ENCODE measurements at places on chromosomes 4 and X.

GRCh38 chrX:81925812-81926211 is 723.9 kb downstream of the SH3BGRL start:
- no peak for DNase-seq

DNA sequence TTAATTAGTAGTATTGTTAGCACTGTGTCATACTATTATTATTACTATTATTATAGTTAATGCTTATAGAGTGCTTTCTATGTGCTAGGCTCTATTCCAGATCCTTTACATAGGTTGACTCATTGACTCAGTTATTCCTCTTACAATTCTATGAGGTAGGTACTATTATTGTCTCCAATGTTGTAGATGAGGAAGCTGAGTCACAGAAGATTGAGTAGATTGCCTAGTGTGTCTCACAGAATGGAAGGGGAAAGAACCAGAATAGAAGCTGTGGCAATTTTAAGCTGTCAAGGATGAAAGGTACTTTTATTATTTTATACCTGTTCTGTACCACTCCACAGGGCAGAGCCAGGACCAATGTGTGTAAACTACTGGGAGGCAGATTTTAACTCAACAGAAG is 1.9 kb upstream of the TCEAL1 start:
- DNase-seq = no peak

- no peak for DNase-seq
Observed at GRCh38 chr4:147029296-147029695, 83.6 kb upstream of the TTC29 start.

DNA sequence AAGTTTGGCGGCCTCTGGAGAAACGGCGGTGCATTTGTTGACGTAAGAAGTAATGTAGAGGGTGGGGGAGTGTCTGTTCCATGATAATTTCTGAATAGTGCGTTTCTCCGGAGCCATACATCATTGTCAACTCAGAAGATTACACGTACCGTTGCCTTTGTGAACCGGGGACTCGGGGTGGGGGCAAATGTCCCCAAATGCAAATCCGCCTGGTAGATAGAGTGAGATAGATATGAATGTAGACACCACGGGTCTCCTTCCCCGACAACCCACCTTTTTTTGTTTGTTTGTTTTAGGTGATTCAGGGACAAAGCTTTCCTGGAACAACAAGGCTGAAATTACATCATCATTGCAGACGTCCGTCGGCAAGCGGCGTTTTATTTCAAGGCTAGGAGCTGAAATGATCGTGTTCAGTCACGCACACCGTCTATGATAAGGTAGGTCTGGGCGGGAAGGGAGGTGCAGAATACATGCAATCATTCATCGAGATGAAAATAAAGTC is 96.0 kb upstream of the PPP2R3B start:
- DNase-seq = no peak

DNA sequence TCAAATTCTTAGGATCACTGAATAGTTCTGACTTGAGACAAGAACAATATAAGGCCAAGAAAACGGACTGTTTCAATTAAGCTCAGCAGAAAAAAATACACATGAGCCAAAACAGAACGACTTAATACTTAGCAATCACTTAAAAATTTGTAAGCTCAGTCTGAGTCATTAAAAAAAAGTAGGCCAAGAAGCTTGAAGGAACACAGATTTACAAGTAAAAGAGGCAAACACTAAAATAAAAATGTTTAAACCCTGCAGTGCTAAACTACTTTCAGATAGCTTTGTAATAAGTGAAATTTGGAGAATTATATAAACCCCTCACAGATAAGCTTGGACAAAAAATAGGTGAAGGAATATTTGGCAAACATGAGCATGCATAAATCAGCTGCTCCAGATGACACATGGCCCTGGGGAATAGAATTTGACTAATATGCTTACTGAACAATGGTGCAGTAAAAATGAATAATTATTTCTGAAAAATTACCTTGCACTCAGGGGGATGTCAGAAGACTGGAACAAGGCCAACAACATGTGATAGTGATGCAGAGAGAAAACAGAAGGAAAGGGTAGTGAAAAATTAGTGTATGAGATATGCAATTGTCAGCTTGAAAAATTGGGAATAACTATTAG is 49.6 kb downstream of the LNX1 start:
- no peak for DNase-seq

DNA sequence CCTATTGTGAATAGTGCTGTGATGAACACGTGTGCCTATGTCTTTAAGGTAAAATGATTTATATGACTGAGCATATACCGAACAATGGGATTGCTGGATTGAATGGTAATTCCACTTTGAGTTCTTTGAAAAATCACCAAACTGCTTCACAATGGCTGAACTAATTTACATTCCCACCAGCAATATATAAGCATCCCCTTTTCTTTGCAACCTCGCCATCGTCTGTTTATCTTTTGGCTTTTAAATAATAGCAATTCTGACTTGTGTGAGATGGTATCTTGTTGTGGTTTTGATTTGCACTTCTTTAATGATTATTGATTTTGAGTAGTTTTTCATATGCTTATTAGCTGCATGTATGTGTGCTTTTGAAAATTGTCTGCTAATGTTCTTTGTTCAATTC is 31.8 kb upstream of the UGT2A1 start:
- no peak for DNase-seq

DNA sequence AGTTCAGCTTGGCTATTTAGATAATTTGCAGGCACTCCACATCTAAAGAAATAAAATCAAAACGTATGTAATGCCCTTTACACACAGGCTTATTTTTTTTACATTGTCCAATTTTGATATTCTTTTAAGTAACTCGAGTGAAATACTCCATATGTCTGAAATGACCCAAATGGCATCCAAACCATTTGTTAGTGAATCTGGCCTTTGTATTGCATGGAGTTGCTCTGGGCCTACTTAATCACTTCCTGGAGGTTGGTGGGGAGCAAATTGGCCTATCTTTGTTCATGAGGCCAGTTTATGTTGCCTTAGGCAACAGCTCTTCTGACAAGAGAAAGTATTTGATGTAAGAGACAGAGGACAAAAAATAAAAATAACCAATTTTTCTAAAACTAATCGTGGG is 47.6 kb upstream of the TMEM131L start:
- no peak for DNase-seq

GRCh38 chrX:69119122-69119521 is 46.1 kb downstream of the PJA1 start:
- no peak for DNase-seq

DNA sequence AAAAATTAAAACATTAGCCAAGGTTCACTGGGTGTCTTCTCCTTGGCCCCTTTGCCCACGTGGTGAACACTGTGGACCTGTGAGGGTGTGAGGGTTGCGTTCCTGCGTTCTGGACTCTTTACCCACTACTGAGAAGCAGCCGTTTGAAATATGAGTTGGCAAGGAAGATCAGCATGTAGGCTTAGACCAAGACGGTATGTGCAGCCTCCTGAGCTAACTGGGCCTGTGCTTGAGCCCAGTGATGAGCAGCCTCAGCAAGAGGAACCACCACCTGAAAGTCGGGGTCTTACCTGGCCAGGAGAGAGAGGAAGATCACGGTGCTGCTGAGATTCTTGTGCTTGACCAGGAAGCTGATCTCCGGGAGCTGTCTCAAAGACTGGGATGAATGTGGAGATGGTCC is 19.5 kb downstream of the RGS12 start:
- DNase-seq = no peak

GRCh38 chrX:2642791-2643190 is 48.3 kb upstream of the CD99 start:
- no peak for DNase-seq

DNA sequence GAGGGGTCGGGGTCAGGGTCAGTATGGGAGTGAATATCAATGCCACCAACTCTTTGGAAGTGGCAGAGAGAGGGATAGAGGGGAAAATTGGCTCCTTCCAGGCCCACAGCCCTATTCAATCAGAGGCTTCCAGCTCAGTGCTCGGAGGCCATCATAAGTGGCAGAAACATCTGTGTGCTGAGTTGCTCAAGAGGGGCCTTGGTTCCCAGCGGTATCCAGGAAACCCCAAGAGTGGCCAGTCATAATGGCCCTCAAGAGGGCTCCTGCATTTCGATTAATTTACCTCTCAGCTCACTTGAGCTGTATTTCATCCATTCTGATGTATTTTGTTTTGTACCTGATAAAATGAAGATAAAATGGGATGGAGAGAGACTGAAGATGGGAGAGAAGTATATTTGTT is 154.3 kb upstream of the EOLA2 start:
- no peak for DNase-seq

GRCh38 chr4:130185123-130185522 is 1089.2 kb downstream of the C4orf33 start:
- DNase-seq = no peak

DNA sequence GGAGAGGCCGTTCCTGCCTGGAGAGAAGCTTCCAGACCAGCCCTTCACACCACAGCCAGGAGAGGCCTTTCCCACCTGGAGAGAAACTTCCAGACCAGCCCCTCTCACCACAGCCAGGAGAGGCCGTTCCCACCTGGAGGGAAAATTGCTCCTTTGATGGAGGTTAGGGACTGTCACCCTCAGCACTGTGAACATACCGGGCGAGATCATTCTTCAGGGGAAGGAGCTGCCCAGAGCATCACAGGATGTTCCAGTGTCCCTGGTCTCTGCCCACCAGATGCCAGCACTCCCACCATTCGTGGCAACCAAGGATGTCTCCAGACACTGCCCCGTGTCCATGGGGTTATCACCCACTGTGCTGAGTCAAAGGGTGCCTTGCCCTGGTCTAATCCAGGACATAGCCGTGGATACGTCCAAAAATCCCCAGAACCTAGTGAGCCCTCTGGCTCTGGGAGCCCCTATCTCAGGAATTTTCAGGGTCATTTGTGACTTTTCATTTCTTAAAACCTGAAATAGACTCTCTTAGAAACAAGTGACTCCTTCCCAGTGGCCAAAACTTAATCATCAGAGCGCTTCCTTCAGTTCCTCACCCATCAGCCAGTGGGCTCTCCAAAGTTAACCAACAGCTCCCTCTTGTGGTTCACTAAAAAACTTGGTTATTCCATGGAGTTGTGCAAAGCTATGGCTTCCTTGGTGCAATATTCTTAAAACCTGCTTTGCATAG is 80.2 kb downstream of the CRMP1 start:
- no peak for DNase-seq

- DNase-seq = no peak
Observed at GRCh38 chrX:117063224-117063623, 600.4 kb upstream of the CT83 start.

DNA sequence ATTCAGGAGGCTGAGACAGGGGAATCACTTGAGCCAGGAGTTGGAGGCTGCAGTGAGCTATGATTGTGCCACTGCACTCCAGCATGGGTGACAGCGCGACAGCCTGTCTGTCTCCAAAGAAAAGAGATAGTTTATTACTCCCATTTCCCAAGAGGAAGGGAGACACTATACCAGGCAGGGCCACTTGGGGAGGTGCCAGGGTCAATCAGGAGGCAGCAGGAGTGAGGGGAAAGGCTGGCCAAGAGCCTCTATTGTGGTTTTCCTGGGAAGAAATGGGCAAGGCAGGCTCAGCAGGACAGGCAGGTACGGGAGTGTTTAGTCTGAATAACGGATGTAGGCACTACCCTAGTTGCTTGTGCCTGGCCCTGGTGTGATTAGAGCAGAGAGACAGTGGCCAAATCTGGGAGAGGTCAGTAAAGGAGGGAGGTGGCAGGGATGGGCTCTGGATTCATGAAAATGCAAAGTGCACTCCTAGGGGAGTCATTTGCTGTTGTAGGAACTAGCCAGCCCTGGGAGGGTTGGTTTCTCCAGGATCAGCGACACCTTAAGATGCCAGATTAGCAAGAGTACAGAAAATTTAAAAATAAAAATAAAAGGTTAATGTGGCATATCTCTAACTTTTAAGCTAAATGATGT is 20.2 kb upstream of the CDKN2AIP start:
- no peak for DNase-seq

GRCh38 chr4:140867356-140867755 is 111.2 kb upstream of the TBC1D9 start:
- no peak for DNase-seq

GRCh38 chr4:104966349-104967033 is 180.2 kb upstream of the TET2 start:
- DNase-seq = peak; percentile 17

DNA sequence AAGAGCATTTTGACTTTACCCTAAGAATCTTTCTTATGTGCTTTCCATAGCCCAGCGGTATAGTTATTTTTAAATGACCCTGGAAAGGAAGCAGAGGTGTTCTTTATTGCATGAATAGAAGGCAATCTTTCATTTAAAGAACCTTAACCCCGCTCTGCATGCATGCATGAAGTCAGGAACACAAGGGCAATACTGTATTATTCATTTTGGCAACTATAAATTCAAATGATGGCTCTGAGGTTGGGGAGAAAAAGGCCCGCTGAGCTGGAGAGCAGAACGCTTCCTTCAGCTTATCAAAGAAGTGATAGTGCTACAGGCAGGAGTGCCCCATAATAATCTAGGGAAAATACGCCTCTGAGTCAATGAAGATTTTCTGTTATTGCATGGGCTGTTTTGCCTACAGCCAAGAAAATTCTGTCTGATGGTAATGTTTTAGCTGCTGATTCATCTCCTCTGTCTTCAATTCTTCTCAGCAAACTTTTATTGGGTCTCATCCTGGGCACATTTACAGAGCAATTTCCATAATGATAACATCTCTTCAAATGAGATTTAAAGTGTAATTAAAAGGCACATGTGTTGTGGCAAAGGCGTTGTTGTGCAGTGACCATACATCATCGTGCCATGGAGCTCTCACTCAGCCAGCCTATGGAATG is 452.2 kb upstream of the FTHL17 start:
- DNase-seq = no peak

- no peak for DNase-seq
Observed at GRCh38 chr4:70915874-70916559, 13.8 kb downstream of the MOB1B start.

DNA sequence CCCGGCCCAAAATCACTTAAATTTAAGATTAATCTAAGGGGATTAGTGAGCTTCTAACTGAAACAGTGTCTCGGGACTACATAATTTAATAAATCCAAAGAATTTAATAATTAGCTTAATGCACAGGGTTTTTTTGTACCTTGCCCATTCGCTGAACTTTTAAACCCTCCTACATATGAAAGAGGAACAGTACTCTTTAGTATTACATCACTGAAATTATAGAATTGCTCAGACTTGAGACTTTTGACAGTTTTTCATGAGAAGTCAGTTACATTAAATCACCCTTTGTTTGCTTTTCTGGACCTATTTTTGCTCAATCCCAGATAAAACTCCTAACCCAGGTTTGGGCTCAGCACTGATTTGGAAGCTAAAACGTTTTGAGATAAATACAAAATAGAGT is 2.4 kb upstream of the TADA2B start:
- DNase-seq = no peak

GRCh38 chr4:142091691-142092182 is 455.4 kb downstream of the IL15 start:
- no peak for DNase-seq

GRCh38 chr4:25843340-25844097 is 19.3 kb downstream of the SEL1L3 start:
- no peak for DNase-seq

GRCh38 chrX:10902001-10902400 is 209.1 kb upstream of the HCCS start:
- no peak for DNase-seq
